ENCODE measurements at places on chromosomes 12 and 14.

DNA sequence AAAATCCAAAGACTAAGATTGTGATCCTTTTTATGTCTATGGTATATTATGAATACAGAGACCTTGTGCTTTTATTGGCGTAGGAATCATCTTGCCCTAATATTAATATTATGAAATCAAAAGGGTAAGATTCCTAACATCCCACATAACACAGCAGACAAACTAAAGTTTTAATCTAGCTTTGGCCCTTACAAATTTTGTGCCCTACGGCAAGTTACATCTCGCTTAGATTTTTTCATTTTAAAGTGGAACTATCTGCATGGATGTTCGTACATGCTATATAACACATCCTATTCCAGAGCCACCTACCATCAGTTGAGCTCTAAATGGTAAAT, 217 bp upstream of the SMIM10L1 start:
- no peak for DNase-seq

- DNase-seq: no peak
Observed at GRCh38 chr12:58293308-58293982, 352.1 kb downstream of the ATP23 start.

DNA sequence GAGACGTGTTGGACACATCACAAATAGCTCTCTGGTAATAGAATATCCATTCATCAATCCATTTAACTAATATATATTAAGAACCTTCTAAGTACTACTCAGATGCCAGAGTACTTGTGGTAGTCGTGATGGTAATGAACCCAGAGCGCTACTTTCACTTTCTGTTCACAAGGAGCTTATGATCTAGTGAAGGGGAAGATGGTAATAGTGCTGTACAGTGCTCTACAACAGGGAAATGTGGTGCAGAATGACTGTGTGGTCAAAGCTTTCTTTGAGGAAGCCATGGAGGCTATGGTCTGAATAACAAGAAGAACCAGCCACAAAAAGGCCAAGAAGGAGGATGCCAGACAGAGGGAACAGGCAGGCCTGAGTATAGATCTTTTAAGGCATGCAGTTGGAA, 212.0 kb downstream of the PTPRO start:
- no peak for DNase-seq

- DNase-seq: no peak
Observed at GRCh38 chr12:132415327-132416120, 74.4 kb upstream of the FBRSL1 start.

- DNase-seq: no peak
Observed at GRCh38 chr12:105351523-105351922, 21.0 kb downstream of the C12orf75 start.

- DNase-seq: no peak
Observed at GRCh38 chr14:33323979-33324378, 385.3 kb downstream of the NPAS3 start.

- no peak for DNase-seq
Observed at GRCh38 chr12:14264316-14264715, 101.2 kb upstream of the ATF7IP start.

DNA sequence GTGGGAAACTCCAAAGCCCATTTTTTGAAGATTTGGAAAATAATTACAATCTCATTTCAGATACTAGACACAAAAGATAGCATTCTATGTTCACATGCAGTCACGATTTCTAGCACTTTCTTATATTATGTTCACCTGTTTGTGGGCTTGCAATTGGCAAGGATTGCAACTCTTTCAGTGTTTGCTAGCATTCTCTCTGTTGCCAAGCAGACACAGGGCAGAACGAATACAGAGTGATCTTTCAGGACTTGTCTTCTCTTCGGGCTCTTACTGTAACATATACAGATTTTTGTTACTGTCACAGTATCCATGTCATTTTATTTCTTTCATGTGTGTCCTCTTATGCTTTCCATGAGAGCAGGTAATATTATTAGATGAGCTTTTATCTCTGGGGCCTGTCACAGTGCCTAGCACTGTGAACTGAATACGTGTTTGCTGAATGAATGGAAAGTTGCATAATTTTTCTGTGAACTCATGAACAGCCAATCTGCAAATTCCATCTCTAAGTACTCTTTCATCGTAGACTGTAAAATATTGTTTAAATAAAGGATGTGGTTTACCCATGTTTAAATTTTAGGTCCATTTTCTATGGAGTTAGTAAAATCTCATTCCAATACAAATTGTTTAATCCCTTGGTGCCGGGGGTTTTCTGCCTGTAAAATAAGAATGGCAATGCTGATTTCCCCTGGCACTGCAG, 105.1 kb downstream of the BMP4 start:
- DNase-seq: no peak

DNA sequence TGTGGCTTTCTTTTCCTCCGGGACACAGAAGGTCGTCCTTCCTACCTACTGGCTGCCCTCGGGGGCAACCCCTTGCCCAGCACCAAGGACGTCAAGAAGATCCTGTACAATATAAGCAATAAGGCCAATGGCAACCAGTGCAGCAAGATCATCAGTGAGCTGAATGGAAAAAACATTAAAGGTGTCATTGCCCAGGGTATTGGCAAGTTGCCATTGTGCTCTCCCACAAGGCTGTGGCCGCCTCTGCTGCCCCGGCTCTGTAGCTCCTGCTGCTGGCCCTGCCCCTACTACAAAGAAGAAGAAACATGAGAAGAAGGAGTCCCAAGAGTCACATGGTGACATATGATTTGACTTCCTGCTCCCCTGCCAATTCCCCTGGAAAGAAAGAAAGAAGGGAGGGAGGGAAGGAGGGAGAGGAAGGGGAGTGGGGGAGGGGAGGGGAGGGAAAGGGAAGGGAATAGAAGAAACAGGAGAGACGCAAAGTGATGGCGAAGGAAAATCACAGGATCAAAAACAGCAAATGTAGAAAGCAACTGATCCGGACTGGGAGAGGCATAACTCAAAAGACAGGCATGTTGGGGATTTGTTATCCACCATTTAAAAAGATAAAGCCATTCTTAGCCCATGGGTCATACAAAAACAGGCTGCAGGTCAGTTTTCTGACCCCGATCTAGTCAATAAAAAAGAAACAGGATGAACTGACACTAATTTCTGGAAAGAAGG, 61.3 kb upstream of the RESF1 start:
- no peak for DNase-seq

GRCh38 chr12:70581208-70581607, 56.0 kb downstream of the PTPRB start:
- DNase-seq: no peak

GRCh38 chr12:1830401-1830845, 10.1 kb downstream of the LRTM2 start:
- no peak for DNase-seq

- no peak for DNase-seq
Observed at GRCh38 chr12:120085920-120086645, 30.5 kb downstream of the RAB35 start.

DNA sequence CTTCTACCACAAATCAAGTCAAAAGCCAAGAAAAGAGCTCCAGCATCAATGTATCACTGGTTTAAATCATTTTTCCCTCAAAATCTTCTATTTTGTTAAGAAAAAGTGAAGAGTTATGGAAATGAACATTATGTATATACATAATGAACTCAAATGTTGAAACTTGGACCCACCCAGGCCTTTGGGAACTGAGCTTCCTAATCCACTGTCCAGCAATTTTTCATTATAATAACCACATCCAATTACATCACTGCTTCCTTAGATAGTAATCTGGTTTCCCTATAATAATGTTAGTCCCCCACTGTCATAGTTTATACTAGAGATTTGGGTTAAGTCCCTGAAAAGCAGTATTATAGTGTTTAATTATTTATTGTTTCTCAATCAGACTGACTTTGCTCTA, 170.9 kb downstream of the PIK3C2G start:
- no peak for DNase-seq

DNA sequence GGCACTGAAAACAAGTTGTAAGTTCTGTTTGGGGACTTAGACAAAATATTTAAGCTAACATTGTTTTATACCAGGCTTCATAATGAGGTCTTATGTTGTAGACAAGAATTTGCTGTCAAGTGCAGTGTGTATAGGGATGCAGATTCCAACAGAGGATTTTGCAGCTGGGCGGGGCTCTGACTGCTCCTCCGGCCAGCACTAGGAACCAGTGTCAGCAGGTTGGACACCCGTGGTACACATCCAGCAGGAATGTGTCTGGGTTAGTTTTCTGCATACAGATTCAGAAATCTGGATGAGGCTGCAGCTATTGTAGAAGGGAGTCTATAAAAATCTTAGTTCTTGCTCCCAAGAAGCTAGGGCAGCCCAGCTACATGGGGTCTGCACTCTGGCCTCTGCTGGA, 194.3 kb upstream of the RBM19 start:
- DNase-seq: no peak

DNA sequence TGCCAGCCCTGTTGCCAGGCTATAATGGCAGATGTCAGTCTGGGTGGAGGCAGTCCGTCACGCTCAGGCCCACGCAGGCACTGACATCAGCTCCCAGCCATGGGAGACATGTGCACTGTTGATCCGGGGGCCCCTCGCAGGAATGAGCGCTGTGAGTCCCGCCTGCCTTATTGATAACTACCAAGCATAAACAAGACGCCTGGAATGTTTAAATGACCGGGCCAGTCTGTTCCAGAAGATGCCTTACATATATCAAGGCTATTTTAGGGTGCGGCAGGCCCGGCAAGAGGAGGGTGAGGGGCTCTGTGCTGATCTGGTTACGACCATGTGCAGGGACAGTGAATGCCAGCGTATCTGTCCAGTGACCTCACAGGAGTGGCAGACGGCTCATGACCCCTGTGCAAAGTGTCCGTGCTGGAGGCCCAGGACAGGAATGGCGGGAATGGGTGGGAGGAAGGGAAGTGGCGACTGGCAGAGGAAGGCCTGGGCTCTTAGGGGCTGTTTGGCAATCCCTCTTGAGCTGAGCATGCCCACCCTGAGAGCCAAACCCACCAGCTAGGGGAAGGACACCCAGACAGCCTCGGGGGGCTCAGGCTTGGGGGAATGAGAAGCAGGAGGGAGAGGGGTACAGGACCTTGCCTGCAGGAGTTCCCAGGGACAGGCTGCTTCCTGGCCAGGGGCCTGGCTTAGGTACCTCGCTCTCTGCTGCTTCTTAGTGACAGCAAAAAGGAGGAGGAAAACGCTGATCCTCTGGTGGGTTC, 49.3 kb downstream of the DLK1 start:
- DNase-seq: no peak

GRCh38 chr12:82486524-82487235, 128.4 kb downstream of the METTL25 start:
- DNase-seq: no peak

- DNase-seq: no peak
Observed at GRCh38 chr14:54221971-54222370, 174.8 kb upstream of the CDKN3 start.

DNA sequence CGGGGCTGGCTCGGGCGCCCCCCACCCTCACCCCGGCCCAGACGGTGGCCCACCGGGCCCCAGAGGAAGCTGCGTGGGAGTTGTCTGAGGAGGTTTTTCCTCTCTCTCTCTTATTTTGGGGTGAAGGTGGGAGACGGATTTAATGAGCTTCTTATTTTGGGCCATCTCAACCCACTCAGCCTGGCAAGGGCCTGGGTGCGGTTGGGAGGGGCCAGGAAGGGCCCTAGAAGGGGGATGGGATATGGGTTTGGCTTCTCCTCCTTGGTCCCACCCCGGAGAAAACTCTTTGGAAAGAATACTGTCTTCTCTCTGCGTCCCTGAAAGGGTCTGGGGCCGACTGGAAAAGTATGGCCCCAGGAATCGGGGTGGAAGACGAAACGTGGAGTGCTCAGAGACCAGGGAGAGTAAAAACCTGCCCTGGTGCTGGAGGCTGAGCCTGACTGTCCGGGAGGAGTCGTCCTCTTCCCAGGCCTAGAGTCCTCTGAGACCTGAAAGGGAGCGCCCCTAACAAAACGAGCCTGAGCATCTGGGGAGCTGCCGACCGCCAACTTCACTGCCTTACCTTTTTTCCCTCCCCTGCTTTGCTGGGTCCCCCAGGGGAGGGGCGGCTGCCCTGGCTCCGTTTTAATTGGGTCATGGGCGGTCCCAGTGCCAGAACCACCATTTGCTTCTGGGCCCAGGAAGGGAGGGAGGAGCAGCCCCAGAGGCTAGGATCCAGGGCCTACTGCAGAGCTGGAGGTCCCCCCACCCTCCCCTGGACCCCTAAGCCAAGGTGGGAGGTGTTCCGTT, 1.6 kb downstream of the MMP14 start:
- DNase-seq: no peak

DNA sequence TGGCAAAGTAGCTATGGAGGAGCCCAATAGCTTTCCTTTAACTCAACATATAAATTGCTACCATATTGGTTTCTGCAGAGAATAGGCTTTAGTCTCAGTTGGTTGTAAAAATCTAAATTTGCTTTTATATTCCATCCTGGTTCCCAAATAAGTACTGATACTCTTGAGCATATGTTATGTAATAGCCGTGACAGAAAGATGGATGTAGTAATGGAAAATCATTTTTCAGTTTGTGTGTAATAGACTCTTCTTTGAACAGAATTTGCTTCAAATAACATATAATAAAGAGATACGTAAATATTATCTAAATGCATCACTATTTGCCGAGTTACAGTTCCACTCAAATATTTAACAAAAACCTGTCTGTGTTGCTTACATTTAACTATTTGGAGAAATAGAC, 271.6 kb downstream of the LRFN5 start:
- DNase-seq: no peak

DNA sequence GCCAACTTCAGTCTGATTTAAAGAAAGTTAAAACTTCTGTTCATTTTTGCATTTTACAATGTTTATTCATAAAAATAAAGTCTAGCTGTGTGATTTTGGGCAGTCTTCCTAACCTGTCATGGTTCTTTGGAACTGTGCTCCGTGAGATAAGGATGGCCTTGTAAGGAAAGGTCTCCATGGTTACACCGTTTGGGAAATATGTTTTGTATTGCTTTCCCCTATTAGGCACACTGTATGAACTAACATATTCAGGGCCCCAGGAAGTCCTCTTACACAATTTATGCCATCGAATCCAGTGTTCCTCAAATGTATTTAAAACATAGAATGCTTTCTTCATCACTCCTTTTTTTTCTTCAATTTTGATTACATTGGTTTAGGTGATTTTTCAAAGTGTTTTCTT, 54.5 kb downstream of the APAF1 start:
- DNase-seq: no peak

- peak; percentile 57 for DNase-seq
Observed at GRCh38 chr14:59629444-59630287, 53.1 kb upstream of the CCDC175 start.

- no peak for DNase-seq
Observed at GRCh38 chr12:25187781-25188180, 7.2 kb downstream of the DNAI7 start.

- no peak for DNase-seq
Observed at GRCh38 chr12:124927201-124928094, 13.0 kb upstream of the UBC start.

DNA sequence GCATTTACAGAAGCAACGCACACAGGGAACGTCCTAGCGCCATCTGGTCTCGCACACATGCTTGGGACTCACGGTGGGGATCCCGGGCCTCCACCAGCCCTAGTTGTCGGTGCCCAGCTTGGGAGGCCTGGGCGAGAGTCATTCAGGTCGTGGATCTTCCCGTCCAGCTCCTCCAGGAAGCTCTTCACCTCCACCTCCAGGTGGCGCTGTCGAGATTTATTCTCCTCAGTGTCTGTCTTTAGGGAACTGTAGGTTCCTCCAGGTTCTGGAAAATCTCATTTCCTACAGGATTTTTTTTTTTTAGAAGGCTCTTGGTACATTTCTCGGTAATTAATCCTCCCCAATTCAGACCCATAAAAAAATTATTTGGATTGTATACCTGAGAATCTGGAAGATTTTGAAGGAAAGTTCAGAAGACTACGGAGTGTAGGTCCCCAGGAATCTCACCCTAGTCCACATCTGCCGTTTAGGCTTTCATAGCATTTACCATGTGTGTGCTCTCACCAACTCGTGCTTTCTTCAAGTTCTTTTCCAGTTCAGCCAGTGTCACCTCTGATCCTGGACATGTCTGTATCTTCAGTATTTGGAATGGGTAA, 910.0 kb downstream of the TMEM121 start:
- DNase-seq: peak; percentile 51

- peak; percentile 36 for DNase-seq
Observed at GRCh38 chr12:110280392-110280778, 662 bp upstream of the ATP2A2 start.

Measured in NCI-H1694 (cell line).